ENCODE measurements at places on chromosomes 7 and 10.

GRCh38 chr10:122441961-122442360 lies 12.5 kb upstream of the ARMS2 start:
- no peak for DNase-seq

GRCh38 chr7:8189625-8190024 lies 72.3 kb downstream of the ICA1 start:
- no peak for DNase-seq

DNA sequence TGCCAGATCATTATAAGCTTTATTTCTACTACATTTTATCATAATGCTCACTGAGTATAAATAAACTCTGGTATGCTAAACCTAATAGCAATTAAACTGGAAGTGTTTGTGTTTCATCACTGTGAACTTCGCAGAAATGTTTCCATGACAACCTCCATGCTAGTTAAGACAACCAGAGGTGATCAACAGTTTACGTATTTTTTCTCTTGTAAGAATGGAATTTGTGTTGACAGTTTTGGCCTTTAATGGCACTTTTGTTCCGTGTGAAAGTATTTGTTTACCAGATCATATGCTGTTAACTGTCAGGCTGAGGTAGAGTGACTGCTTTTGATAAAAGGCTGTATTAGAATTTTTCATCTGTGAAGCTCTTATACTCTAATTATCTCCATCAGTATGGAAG lies 212.1 kb upstream of the PPP1R3A start:
- no peak for DNase-seq

- no peak for DNase-seq
Observed at GRCh38 chr7:27765841-27766240, 25.9 kb downstream of the TAX1BP1 start.

DNA sequence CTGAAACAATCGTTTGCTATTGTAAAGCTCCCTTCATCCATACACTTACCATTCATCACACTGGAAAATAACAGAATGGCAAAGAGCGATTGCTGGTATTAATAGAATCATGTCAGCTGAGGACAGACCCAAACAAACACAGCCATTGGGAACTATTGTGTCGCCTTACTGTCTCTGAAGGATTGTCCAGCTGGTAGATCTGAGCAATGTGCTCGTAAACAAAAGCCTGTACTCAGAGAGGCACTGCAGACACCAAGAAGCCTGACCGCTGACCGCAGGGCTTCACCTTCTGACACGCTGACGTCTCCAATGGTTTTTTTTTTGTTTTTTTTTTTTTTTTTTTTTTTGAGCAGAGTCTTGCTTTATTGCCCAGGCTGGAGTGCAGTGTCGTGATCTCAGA lies 151.0 kb upstream of the FRMD4A start:
- no peak for DNase-seq

GRCh38 chr10:94710578-94710977 lies 27.0 kb downstream of the CYP2C18 start:
- DNase-seq: no peak

- DNase-seq: peak; percentile 78
Observed at GRCh38 chr7:44259547-44260457, 59.0 kb downstream of the YKT6 start.

- DNase-seq: no peak
Observed at GRCh38 chr10:77474386-77474785, 163.2 kb downstream of the KCNMA1 start.

GRCh38 chr7:91293840-91294239 lies 29.6 kb downstream of the FZD1 start:
- DNase-seq: no peak

DNA sequence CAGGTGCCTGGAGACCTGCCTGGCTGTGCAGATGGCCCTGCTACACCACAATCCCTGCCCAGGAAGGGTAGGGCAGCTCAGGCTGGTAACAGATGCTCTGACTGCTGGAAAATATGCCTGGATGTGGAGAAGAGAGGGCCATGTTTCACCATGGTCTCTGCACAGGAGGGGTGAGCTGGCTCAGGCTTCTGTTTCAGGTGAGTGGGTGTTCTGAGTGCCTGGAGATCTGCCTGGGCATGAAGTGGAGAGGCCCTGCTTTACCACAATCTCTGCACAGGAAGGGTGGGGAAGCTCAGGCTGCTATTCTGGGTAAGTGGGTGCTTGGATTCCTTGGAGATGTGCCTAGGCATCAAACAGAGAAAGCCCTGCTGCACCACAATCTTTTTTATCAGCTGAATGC lies 350.1 kb downstream of the KIF20B start:
- no peak for DNase-seq

DNA sequence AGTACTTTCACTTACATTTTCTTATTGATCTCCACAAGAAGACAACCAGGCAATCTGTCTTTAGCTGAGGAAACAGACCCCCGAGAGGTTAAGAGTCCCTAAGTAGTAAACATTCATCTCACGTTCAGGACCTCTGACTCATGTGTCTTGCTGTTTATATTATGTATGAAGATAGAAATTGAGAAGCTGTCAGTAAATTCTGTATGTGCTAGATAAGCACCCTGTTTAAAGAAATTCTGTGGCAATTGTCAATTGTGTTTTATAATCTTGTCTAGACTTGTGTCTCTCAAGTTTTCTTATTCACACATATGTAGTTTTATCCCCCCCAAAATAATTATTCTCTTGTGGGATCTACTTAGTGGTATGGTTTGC lies 14.5 kb downstream of the ADK start:
- DNase-seq: no peak

- no peak for DNase-seq
Observed at GRCh38 chr10:92873029-92873428, 24.7 kb downstream of the EXOC6 start.

- DNase-seq: no peak
Observed at GRCh38 chr7:3495530-3495929, 194.5 kb downstream of the SDK1 start.

- no peak for DNase-seq
Observed at GRCh38 chr10:127080317-127080716, 116.1 kb downstream of the INSYN2A start.

DNA sequence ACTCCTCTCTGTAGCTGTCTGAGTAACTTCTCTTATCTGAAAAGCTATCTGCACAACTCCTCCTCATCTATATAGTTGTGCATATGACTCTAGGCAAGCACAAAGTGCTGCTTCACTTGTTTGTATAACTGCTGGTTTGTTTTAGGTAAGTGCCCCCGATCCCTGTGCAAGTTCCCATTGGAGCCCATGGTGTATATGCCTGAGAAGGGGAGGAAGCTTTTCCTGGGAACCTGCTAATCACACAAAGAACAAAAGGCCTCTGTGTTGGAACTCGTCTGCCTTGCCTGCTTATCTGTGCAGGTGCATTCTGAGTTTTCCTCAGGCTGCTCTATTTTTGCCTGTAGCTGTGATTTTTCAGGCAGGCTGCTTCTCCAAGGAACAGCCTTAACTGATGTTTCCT lies 23.2 kb upstream of the PHF14 start:
- DNase-seq: no peak

DNA sequence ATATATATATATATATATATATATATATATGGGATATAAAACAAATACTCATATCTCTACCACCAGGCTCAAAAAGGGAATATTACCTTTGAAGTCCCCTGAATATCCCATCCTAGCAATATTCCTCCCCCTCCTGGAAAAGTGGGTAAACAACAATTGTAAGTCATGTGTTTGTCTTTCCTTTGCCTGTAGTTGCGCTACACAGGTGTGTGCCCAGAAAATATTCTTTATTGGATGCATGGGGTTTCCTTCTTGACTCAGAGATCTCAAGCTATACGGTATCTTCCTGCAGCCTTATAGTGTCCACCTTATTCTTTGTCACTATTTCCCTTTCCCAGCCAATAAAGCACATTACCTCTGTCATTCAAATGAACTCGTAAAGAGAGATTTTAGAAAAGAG lies 54.2 kb downstream of the MET start:
- no peak for DNase-seq

DNA sequence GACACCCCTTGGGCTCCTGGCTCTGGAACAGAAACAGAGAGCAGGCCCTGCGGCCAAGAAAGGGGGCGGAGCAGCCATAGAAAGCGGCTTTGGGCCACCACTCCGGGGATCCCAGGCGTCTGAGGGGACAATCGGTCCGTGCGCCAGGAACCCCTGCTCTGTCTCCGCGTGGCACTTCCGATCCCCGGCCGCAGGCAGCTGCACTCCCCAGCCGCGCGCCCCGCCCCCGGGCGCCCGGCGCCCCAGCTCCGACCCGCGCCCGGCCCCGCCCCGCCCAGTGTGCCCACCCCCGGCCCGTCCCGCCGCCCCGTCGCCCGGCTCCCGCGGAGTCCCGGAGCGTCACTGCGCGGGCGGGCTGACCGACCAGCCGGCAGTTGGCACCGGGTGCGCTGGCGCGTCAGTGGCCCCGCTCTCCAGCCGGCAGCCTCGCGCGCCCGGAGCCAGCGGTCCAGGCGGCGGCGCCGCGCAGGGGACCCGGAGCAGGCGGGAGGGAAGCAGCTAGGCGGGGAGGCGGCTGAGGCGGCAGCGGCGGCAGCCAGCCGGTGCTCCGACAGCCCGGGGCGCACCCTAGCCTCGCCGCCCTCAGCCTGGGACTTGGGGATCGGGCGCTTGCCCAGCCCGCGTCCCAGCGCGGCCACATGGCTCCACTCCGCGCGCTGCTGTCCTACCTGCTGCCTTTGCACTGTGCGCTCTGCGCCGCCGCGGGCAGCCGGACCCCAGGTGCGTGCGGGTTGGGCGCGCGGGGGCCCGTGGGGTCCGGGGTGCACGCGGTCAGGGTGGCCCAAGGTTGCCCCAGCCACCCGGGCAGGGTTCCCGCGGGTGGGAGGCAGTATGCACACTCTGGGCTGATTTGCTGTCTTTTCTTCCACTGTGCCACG lies at the start of gene ADAMTS14:
Gene ADAMTS14 (plus strand): TSS at position 342 of the 878 bp plus-strand sequence. CDS start 297 bp downstream, at position 639.
- DNase-seq: no peak

GRCh38 chr10:7950981-7951847 lies 103.3 kb upstream of the GATA3 start:
- no peak for DNase-seq

GRCh38 chr10:7824251-7824650 lies 5.9 kb downstream of the TAF3 start:
- DNase-seq: no peak

DNA sequence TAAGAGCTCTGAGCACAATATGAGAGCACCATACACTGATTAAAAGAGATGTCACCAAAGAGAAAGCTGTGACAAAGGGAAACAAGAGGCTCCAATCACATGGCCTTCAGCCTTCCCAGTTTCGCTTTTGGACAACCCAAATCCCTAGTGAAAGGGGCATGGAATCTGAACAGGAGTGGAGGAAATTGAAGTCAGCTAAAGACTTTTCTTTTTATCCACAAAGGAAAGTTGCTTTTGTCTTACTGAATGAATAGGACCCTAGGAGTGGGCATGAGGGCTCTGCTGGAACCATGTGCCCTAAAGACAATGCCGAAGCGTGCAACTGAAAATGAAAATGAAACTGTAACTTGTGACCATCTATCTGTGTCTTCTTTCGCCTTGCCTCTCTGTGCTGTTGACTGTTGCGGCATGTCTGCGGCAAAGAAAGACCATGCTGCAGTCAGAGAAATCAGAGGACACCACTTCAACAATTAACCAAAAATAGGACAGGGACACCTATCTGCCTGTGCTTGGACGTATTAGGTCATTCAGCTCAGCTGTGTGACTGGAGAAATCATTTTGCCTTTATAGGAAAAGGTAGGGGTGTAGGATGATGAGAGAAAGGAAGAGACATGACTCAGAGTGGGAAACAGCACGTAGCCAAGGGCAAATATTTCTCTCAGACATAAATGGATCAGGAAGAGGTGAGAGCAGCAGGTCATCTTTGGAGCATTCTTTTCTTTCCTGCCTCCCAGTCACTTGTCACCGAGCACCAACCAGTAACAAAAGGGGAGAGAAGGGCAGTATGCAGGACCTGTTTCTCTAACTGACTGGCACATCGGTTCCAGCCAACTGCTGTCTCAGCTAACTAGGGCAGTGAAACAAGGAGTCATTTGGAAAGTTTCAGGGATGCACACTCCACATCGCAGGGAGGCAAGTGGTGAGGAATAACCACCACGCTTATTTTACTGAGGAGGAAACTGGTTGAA lies 12.3 kb downstream of the CAV2 start:
- DNase-seq: no peak

GRCh38 chr10:58027426-58027825 lies 240.3 kb downstream of the IPMK start:
- DNase-seq: no peak

- DNase-seq: no peak
Observed at GRCh38 chr10:80734589-80734988, 196.9 kb downstream of the SH2D4B start.

DNA sequence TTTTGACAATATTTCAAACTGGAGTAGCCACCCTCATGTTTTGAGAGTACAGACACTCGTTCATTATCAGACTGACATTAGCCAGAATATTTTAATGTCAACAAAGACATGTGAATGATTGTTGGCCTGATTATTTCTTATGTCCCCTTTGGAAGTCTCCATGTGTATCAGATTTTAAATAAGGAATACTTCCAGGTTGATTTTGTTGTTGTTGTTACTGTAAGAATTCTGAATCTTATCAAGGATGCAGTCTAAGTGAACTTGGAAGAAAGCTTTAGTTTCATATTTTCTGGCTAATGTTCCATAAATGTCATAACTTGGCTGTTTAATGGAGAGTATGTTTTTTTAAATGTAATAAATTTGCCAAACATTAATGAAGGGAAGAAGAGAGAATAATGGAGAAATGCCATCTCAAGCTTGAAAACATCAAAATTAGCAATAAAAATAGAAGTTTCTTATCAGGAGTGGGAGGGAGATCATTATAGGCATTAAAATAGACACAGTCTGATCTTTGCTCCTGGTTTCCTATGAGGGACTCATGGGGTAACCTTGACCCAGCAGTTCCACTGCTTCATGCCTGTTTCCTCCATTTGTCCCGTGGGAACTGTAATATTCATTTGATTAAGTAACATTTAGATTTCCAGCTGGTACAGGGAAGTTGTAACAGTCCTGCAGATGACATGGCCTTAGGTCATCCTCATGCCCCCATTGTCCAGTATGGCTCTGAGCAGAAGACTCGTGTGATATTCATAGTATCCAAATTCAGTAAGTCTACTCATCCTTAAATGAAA lies 122.4 kb upstream of the KIAA1217 start:
- DNase-seq: no peak

GRCh38 chr10:129056734-129057689 lies 410.0 kb upstream of the MGMT start:
- DNase-seq: no peak

- no peak for DNase-seq
Observed at GRCh38 chr7:19327018-19327417, 181.8 kb upstream of the FERD3L start.

- DNase-seq: no peak
Observed at GRCh38 chr7:120920034-120920433, 30.5 kb upstream of the ING3 start.

GRCh38 chr7:141702047-141702567 lies at the start of gene DENND11:
DENND11 (minus strand) TSS chr7:141702166; CDS start chr7:141702153, 13 bp downstream.
- no peak for DNase-seq

GRCh38 chr10:85936161-85936560 lies 430.4 kb downstream of the GRID1 start:
- DNase-seq: no peak

DNA sequence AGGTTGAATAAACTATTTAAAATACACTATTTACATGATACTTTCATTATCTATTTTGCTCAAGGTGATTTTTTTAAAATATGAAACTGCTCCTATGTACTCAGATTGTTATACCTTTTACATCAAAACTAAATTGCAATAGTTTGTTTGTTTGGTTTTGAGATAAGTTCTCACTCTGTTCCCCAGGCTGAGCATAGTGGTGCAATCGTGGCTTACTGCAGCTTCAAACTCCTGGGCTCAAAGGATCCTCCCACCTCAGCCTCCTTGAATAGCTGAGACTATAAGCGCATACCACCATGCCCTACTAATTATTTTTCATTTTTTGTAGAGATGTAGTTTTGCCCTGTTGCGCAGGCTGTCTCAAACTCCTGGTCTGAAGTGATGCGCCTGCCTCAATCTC lies 12.7 kb downstream of the TAS2R60 start:
- no peak for DNase-seq

Data from thoracic aorta (tissue), 2 donors.